Activated CD8-positive, alpha-beta memory T cell treated with anti-CD3 and anti-CD28 coated beads for 1 hour (primary cell): ENCODE measurements at places on chromosomes 5 and 9.

DNA sequence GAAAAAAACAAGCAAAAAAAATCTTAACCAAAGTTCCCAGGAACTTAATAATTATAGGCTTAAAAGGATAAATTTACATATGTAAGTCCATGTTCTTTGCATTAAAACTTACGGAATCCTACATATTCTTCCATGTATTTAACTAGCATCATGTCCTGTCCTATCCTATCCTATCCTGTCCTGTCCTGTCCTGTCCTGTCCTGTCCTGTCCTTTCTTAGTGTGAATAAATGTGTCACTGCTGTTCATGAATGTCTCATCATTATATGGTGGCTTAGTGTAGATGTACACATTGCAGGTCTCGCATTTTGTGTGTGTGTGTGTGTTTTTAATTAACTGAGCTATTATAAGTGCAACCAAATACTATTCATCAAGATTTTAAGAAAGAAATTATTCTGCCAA, 90.0 kb downstream of the TMEM167A start:
- DNase-seq, result no peak

- no peak for DNase-seq
Measured at GRCh38 chr9:92483627-92484545, 1.6 kb upstream of the ASPN start.

DNA sequence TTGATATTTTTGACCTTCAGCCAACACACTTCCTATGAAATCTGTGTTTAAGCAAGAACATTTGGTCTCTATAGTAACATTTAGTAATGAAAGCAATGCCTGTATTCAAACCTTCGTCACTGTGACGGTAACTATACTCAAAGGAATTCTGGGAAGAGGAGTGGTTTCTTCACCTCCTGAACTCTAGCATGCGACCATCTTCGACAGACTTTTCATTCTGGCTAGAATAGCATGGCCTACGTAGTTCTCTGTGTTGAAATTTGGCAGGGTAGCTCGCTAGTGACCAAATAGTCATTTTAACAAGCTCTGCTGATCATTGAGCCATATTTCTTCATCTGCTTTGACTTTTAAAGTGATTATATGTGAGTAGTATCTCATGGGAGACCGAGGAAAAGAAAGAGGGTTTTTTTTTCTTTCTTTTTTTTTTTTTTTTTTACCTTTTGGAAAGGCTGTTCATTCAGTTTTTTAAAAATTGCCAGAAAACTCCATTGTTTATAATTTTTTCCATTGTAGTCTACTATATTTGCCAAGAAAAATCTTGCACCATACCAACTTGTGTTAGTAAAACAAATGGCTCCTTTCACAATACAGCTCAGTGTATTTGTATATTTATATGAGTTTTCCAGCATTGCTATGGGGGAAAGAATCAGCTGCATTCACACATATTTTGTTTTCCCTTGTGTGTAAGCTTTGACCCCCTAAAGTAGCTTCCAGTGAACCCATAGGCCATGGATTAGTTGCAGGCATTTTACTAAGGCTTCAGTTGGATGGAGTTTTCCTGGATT, 166.8 kb downstream of the NNT start:
- DNase-seq, result no peak

DNA sequence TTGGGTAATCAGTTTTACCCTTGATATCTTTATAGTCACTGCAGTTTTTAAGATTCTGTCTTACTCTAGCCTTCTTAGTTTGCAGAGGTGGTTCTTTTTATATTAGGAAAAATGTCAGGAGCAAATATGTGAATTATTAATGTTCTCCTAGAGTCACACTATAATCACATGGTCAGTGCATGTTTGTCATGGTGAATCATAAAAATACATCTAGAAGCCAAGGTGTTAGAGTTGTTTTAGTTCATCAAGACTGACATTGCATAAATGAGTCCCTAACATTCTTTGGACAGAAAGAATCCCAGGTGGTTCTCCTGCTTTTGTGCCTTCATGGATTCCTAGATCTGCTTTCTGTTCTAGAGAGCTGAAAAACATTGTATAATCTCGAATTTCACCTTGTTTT, 22.9 kb downstream of the ATG10 start:
- DNase-seq, result no peak

DNA sequence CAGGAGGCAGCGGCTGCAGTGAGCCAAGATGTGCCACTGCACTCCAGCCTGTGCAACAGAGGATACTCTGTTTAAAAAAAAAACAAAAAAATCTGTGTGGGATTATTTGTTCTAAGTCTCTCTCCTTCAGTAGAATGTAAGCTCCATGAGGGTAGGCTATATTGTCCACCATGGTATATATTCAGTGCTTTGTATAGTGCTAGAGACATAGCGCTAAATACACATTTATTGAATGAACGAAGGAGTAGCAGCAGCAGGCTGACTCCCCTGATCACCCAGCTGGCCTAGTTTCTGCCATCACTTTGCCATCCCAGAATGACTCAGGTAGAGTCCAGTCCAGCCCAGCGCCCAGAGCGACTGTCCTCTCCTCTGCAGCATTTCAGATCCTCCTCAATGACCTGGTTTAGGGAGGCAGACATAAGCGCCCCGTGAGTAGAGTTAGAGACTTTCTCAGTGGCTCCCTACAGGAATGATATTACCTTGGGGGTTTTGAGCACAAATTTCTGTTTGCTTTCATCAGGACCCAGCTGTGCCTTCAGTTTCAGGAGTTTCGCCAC, 716 bp downstream of the HARS1 start:
- no peak for DNase-seq

GRCh38 chr9:102550266-102550665, 444.9 kb upstream of the CYLC2 start:
- DNase-seq, result no peak

- no peak for DNase-seq
Measured at GRCh38 chr5:22710660-22711059, 142.5 kb downstream of the CDH12 start.

GRCh38 chr9:6877671-6878161, 119.9 kb downstream of the KDM4C start:
- no peak for DNase-seq

GRCh38 chr5:8714861-8715260, 831.0 kb downstream of the SEMA5A start:
- DNase-seq, result no peak

DNA sequence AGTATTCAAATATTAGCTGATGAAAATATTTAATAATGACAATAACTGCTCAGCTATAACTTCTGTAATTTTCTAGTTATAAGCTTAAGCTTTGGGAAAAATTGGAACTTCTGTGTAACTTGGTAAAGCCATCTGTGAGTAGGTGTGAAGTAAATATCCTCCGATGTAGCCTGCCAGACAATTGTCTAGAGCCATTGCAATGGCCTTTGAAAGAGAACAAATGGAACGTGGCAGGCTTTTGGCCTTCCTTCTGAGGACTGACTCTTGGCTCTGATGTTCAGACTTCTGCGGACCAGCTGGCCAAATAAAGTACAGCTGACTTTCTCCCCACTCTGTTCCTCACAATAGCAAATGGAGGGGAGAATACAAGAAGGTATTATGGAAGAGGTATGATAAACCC, 203.4 kb upstream of the NMUR2 start:
- DNase-seq, result no peak

- no peak for DNase-seq
Measured at GRCh38 chr5:159120446-159120845, 20.7 kb upstream of the EBF1 start.

DNA sequence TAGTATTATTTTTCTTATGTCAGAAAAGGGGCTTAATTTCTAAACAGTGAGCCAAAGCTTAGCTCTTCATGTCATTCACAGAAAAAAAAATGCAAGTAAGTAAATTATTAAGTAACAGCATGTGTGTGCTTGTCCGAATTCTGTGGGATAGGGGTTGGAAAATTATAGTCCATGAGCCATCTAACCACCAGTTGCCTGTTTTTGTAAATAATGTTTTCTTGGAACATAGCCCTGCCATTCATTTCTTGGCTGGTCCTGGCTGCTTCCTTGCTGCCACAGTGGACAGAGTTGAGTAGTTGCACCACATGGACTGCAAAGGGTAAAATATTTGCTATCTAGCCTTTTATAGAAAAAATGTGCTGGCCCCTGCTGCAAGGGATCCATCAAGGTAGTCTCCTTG, 513.7 kb upstream of the WWC1 start:
- no peak for DNase-seq

DNA sequence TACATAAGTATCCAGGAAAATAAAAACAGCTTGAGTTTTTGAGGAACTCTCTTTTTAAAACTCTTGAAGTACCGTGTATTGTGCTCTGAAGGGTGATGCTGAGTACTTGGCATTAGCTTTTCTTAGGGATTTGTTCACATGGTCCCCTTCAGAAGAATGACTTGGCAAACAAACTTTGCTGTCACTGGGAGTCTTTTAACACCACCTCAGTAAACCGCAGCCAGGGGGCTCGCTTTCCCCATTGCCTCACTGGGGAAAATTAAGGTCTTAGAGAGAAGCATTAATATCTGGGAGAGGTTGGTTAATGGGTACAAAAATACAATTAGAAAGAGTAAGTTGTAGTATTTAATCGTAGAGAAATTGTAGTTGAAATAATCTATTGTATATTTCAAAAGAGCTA, 105.9 kb upstream of the DAP start:
- DNase-seq, result no peak

- DNase-seq, result no peak
Measured at GRCh38 chr9:108182950-108183381, 672.8 kb downstream of the ACTL7B start.

- no peak for DNase-seq
Measured at GRCh38 chr5:148491793-148492184, 108.0 kb downstream of the FBXO38 start.

- DNase-seq, result no peak
Measured at GRCh38 chr9:19689328-19690101, 99.3 kb downstream of the SLC24A2 start.

- DNase-seq, result peak; percentile 17
Measured at GRCh38 chr5:141040771-141041426, 10.3 kb upstream of the PCDHB1 start.

- no peak for DNase-seq
Measured at GRCh38 chr5:168239325-168239724, 52.1 kb upstream of the WWC1 start.

GRCh38 chr9:37923796-37924427, 20.0 kb upstream of the SLC25A51 start:
- no peak for DNase-seq
